ENCODE measurements at places on chromosomes 6 and 20.

GRCh38 chr6:157885211-157885788 is 62.3 kb downstream of the SNX9 start:
- DNase-seq = no peak

DNA sequence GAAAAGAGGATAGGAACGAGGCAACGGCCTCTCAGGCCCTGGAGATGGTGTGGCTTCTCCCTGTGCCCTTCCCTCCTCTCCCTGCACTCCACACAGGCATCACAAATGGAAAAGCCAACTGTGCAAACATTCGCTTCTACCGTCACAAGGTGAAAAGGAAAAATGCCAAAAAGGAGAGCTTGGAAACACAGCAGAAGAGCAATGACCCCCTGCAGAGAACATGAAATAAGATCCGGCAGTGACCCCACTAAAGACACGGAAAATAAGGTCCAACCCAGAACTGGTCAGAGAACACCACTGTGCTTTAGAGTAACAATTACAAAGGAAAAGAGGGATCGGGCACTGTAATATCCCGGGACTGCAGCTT is 63.0 kb downstream of the SLC22A23 start:
- DNase-seq = no peak

DNA sequence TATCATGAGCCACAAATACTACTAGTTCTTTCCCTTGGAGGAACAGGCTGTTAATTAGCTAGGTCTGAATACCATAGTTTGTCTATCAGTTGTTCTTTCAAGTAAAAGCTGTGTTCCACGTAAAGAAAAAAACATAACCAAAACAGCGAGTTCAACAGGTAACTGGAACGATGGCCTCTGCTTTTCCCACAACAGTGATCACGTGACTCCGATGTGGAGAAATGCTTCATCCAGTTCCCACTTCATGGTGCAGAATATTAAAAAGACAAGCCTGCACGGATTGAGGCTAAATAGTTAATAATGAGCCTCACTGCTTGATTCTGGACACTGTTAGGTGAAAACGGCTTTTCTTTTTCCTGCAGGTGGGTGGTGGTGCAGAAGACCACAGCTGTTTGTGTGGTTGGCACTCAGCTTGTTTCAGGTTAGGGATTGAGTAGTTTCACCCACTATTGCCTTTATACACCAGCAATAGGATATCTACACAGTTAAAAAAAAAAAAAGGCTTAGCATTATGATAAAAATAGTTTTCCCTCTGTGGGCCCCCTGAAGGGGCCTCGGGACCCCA is 88.1 kb downstream of the DACT2 start:
- DNase-seq = no peak

GRCh38 chr6:166544296-166544605 is 42.2 kb downstream of the RAMACL start:
- no peak for DNase-seq

DNA sequence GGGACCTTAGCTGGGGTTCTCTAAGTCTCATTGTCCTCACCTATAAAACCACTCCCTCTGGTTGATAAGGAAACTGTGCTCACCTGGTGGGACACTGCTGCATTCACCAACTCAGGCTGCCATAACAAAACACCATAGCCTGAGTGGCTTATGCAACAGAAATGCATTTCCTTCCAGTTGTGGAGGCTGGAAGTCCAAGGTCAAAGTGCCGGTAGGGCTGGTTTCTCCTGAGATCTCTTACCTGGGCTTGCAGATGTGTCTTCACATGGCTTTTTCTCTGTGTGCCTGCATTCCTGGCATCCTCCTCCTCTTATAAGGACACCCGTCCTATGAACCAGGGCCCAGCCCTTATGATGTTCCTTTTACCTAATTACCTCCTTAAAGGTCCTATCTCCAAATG is 60.0 kb upstream of the SLC32A1 start:
- DNase-seq = no peak

- DNase-seq = no peak
These were observed 11.4 kb downstream of the PBOV1 start for GRCh38 chr6:138206862-138207261.

GRCh38 chr20:25042531-25043498 is 15.1 kb downstream of the ACSS1 start:
- DNase-seq = no peak

- DNase-seq = no peak
These were observed 33.9 kb downstream of the LYRM2 start for GRCh38 chr6:89604653-89605052.

DNA sequence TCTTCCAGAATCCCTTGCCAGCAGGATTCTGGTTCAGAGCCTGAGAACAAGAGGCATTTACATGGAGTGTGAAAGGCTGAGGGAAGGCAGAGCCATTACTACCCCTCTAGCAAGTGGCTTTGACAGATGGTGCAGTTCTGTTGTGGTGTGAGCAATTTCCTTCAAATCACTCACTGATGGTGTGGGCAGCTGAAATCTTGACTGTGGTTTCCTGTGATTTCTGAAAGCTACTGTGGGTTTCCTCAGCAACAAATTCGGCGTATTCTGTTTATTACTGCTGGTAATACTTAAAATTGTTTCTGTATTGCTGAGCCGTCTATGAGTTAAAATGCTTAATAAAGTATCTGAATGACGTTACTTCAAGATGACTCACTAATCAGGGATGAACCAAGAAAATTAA is 181.5 kb upstream of the TCF21 start:
- DNase-seq = no peak

DNA sequence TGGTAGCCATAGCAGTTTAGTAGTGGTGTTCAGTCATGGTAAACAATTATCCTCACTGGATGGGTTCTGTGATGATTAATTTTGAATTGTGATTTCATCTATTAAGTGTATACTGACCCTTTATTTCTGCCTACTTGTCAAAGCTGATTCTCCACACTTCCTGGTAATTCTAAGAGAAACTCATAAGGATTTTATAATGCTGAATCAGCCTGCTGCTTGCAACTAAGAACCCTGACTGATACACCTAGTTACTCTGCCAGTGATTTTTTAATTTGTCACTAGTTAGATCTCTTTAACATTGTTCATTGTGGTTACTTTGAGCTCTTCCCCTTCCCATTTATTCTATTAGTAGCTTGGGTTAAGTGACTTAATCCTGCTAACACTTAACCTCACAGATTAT is 8.6 kb downstream of the CDC40 start:
- no peak for DNase-seq

DNA sequence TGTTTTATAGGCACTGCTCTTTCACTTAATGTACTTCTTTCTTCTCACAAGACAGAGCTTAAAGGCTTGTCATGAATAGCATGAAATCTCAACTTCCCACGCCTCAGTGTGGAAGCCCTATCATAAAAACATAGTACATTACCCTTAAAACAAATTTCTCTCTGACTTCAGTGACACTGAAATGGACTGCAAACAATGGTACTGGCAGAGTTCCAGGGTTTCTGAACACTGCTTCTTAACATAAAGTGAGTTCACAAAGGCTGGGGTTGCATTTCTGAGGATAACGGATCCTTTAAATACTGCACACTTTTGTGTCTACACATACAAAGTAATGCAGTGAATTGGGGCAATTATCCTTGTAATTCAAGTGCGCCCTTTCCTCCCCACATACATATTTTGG is 32.3 kb upstream of the PLEKHG1 start:
- no peak for DNase-seq

GRCh38 chr6:25756382-25757363 is 2.1 kb downstream of the SLC17A4 start:
- DNase-seq = no peak

DNA sequence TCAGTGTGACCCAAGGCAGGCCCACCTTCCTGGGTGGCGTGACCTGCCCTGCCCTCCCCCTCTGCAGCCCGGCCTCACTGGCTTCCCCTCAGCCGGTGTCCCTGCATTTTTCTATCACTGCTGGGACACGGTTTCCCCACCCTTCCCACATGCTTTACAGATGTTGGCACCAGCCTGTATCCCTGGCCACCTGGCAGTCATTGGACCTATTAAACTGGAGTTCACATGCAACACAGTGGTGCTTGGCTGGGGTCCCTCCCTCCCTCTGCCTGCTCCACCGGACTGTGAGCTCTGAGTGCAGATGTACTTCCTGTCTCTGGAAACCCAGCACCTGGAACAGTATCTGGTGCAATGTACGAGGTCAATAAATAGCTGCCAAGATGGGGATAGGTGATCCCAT is 25.5 kb upstream of the STX16 start:
- DNase-seq = no peak

- no peak for DNase-seq
These were observed 66.5 kb upstream of the IER3 start for GRCh38 chr6:30810813-30811339.

- DNase-seq = no peak
These were observed 64.8 kb downstream of the UTRN start for GRCh38 chr6:144349690-144350527.

- no peak for DNase-seq
These were observed 177.5 kb downstream of the TMEM242 start for GRCh38 chr6:157145656-157146285.

DNA sequence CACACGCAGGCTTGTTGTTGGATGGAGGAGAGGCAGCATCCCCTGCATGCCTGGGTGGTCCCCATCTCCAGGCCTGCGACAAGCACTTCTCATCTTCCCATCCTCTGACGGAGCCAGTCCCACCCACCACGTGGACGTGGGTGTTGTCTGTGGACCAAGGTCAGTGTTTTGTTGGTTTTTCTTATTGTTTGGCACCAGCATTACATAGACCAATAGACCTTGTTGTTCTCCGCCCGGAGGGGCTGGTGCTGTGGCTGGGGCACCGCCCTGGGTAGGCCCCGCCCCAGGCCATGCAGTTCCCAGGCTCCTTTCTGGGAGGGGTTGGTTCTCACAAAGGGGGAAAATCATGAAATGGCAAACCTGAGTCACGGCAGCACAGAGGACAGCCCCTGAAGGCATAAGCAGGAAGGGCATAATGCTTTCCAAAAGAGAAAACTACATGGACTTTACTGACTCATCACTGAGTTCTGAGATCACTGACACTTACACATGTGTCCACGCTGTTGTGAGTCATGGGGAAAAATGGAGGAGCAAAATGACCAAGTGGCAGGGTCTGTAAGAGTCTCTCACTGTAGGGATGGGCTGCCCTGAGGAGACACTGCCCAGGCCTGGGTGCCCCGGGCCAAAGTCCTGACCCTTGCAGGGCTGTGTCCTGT is 90.8 kb downstream of the THBS2 start:
- DNase-seq = no peak

- DNase-seq = no peak
These were observed 158.8 kb downstream of the DTNBP1 start for GRCh38 chr6:15504040-15504495.

Data from HEK293T (cell line).